Stimulated activated CD4-positive, alpha-beta T cell treated with anti-CD3 and anti-CD28 coated beads, Interleukin-1b, Interleukin-23, amount 100 ng/mL, for 1 hour (primary cell): ENCODE measurements at places on chromosomes 11 and 22.

DNA sequence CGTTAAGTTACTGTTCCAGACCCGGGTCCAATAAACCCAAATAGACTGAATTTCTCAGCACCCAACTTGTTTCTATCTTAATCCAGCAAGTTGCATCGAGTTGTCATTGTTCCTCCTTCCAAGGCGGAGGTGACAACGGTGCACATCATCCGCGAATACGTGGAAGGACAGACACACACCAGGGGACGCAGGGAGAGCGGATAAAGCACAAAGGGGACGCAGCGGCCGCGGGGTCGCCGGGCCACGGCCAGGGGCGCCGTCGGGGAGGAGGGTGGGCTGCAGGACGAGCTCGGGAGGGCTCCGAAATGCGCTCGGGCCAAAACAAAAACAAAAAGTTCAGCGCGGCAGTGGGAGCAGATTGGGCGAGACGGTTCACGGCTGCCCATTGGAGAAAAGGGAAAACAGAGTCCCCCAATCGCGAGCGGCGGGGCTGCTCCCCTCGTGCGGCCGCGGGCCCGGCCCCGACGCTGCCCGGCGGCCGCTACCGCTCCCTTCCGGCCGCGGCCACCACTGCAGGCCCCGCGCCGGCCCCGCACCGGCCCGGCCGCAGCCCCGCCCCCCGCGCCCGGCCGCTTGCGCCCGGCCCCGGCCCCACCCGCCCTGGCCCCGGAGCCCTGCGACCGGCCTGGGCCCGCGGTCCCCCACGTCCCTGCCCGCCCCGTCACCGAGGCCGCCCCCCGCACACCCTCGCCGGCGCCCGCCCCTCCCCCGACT is 518 bp downstream of the KMT5B start:
- DNase-seq: no peak

GRCh38 chr11:79902493-79902892 is 461.7 kb upstream of the TENM4 start:
- DNase-seq: no peak

DNA sequence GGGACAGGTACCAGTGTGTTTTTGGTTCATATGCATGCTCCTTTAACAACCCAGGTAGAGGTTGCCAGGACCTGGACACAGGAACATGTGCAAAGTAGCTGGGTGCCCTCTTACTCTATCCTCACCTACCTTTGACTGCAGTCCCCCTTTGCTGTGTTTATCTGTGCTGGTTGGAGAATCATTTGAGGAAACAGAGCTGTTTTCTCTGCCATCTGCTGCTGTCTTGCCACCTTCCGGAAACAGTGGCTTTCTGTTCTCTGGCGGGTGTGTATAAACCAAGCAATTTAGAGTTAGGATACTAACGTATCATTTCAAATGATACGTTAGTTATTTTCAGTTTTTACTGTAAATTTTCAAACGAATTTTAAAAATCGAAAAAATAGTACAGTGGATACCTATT is 171.9 kb upstream of the TTC12 start:
- no peak for DNase-seq

DNA sequence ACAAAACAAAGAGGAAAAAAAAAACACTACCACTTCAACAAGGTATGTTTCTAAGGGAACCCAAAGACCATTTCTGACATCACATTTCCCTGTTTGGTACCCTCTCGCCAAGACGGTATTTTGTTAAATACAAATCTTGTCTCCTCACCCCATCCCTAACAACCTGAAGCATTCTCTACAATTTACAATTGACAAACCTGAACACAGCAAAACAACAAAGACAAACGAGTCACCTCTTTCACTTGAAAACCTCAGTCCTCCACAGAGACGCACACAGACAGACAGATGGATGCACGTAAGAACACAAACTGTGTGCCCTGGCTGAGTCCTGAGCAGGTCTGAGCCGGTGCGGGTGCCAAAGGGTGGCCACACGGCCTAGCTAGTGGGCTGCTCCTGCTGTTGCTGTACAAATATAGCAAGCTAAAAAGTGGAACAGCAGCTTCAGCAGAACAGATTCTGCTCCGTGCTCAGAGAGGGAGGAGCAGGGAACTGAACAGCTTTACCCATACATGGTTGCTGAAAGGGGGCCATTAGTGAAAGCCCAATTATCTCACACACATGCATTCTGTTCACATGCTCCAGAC is 28.5 kb downstream of the CELF1 start:
- DNase-seq: no peak

DNA sequence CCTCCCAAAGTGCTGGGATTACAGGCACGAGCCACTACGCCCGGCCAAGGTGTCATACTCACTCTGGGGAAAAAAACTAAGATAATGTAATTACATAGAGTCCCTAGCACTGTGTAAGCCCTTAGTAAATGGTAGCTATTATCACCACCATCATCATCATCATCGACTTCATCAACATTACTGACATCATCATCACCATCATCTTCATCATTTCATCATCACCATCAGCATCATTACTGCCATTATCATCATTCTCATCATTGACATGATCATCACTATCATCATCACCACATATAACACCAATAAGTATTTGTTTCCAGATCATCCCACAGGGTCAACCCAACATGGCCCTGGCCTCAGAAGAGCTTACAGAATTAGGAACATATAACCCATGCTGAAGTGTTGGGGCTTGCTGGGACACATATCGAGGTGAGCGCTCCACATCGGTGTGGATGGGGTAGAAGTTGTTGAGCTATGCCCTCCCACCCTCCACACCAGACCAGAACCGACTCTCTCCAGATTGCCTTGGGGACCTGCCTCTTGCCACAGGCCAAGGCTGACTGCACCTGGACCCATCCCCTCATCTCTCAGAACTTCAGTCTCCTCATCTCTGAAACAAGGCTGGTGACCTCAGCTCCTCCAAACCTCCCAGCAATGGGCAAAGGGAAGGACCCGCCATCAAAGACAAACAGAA is 14.7 kb upstream of the CD5 start:
- DNase-seq: no peak
